ENCODE measurements at places on chromosomes 6 and 20.

DNA sequence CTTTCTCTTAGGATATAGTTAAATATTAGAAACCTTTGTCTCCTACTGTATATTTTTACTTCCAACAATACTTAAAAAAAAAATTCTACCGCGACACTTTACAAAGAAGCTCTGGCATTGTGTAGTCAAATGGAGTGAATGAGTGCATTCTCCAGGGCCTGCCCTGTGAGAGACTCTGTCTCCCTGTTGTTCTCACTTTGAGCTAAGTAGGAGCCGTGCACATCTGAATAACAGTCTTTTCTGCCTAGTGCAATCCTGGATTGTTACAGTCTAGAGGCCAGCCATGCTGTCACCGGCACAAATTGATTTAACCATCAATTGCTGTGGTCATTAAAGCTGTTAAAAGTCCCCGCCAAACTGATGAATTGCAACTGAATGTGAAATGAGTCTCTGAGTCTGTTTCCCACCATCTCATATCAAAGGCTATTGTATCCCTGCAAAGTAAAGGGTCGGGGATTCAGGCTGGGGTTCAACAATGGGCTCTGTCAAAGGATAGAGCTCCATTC, 156.0 kb downstream of the RFPL4B start:
- no peak for DNase-seq

DNA sequence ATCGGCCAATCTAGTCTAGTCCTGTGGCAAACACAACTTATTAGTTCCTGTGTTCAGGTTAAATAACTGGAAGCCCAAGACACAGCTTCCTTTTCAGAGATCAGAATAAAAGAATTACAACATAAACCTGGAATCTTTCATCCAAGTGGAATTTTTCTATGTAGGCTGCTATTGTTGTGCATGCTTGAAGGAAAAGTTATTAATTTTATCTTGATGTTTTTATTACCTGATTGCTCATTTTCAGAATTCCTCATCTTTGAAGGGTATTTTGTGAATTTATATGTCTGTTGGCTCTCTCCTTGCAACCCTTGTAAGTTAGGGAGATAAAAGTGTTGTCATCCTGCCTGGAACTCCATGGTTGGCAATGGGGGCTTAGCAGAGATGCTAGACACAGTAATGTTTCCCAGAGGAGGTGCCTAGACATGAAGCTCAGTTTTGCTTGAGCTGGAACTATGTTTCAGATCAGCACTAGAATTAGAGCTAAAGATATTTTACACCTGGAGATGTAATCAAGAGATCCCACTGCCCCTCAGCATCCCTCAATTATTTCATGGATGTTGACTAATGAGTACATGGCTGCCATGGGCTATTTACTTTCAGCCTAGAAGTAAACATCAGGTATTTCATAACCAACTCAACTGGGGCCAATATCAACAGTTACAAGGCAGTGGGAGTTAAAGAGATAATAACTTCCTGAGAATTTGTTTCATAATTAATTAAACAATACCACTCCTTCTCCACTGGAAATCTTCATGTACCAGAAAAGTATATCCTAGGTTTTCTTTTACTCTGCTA, 367.0 kb upstream of the MARCKS start:
- no peak for DNase-seq

DNA sequence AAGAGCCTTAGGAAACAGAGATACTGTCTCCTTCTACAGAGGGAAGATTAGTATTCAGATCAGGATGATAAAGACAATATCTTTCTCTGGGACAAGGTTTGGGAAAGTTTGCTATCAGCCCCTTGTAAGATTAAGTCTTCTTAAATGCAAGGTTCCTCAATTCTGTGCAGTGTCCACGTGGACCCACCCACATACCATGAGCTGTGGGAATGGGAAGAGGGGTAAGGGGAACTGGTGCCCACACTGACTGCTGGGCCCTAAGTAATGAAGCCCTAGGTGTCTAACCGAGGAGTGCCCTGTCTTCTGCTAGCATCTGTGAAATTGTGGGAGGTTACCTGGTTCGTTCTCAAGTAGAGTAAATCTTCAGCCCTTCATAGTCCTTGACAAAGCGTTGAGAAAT, 5.8 kb upstream of the SSTR4 start:
- no peak for DNase-seq

GRCh38 chr6:4997862-4998261, 6.0 kb downstream of the RPP40 start:
- DNase-seq: no peak

GRCh38 chr20:22794200-22794599, 209.8 kb upstream of the FOXA2 start:
- no peak for DNase-seq

GRCh38 chr6:143844006-143844405, 868 bp downstream of the LTV1 start:
- no peak for DNase-seq

DNA sequence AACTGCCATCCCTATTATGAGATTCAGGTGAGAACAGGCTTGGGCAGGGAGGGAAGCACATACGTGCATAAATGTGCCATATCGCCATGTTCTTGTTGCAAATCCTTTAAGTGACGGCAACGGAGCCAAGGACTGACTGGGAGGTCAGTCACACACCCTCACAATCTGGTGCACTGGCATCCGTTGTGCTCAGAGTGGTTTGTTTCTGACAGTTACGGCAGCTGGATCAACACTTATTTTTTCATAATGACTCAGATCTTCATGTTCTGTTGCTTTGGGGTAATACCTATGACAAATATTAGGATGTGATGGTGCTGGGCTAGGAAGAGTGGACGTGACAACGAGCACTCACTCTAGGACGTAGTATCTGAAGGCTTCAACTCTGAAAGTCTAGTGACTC, 56.2 kb upstream of the PREP start:
- no peak for DNase-seq

GRCh38 chr6:45477790-45478189, 100.1 kb upstream of the SUPT3H start:
- DNase-seq: no peak

DNA sequence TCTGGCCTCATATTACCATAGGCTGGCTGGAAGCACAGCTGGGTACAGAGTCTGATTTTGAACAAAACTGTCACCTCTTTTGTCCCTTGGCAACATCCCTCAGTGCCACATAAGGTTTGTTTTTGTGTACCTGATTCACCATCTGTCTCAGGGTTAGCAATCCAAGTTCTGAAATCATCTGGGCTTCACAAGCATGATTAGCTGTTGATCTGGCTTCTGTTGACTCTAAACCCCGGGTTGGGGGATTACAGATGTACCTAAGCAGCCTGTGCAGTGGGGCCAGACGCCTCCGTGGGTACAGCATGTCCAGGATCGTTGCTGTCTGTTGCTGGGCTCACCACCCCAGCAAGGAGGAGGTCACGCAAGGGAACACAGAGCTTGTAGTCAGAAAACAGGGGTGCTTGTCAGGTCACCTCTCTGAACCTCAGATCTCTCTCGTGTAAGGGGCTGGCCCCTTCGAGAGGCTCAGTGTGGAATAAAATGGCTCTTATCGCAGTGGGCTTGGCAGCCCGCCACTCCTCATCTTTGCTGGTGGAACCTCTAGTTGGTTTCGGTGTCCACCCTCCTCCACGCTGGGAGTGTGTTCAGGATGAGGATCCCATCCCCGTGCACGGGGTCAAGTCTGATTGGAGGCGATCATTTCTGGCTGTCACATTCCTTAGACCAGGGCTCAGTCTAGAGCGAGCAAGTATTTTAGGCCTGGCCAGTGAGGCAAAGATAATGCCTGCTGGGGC, 39.2 kb upstream of the ZNF831 start:
- no peak for DNase-seq

DNA sequence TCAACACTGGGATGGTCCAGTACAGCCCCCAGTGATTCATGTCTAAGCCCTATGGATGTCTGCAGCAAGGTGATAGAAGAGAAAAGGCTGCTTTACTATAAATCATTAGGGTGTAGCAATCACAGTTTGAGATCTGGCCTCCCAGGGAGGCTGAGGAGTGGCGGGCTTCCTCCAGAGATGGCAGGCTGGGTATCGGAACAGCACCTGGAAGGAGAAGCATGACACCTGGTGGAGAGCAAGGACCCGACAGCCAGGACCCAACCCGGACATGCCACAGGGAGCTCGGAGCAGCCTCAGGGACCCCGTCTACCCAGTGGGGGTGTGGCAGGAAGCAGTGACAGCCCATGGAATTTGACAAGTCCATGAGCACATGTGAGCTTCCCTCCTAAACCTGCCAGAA, 114.8 kb upstream of the CD93 start:
- no peak for DNase-seq

DNA sequence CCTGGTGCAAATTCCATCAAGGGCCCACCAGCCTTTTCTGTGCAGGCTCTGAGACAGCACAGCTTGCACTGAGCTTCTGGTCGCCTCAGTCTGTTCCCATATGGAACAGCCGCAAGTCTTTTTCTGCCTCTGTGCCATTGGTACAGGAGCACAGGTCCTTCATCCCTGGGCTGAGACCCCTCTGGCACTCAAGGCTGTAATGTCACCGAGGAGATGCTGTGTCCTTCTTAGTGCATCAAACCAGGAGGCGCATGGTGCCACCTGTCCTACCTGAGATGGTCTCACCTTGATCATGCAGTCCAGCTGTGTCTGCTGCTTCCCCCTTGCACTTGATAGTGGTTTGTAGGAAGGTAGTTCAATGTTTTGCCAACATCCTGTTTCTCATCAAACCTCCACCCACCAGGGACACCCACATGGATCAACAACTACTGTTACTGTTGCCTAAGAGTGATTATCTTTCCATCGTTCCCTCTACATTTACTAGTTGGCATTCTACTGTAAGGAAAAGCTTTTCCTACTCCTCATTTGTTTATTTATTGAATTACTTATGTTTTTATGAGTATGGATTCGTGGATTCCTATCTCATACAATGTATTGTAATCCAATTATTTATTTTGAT, 29.0 kb downstream of the FAM50B start:
- DNase-seq: no peak

- DNase-seq: no peak
These were observed 6.3 kb upstream of the PPP1R16B start for GRCh38 chr20:38799203-38799602.

- DNase-seq: no peak
These were observed 75.4 kb upstream of the FRMD1 start for GRCh38 chr6:168154263-168154917.

DNA sequence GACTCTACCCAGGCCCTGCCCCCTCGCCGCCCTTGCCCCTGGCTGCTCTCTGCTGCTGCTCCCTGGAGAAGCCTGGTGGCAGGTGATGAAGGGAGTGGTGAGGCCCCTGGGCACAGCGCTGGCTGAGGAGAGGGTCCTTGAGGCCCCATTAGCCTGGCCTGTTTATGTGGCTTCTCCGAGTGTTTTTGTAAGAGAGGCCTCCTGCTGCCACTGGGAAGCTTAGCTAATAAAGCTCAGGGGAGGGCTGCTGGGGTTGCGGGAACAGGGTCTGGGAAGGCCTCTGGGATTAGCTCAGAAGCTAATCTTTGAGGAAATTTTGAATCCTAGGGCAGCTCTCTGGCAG, 15.5 kb downstream of the EBF4 start:
- DNase-seq: no peak

DNA sequence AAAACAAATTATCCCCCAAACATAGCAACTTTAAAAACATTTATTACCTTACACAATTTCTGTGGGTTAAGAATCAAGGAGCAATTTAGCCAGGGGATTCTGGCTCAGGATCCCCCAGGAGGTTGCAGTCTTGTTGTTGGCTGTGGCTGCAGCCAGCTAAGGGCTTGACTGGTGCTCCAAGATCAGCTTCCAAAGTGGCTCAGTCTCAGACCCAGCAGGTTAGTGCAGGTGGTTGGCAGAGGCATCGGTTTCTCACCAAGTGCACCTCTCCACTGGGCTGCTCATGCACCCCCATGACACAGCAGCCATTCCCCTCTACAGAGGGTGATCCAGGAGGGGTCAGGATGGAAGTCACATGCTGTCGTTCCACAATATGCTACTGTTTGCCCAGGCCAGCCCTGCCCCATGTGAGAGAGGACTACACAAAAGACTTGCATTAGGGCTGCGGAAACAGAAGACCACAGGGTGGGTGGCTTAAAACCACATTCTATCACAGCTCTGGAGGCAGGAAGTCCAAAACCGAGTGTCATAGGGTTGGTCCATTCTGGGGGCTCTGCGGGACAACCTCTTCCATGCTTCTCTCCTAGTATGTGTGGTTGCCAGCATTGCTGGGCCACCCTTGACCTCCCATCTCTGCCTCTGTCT, 125.8 kb downstream of the C6orf118 start:
- DNase-seq: no peak

- DNase-seq: no peak
These were observed 10.7 kb upstream of the PLEKHG1 start for GRCh38 chr6:150588888-150589499.

DNA sequence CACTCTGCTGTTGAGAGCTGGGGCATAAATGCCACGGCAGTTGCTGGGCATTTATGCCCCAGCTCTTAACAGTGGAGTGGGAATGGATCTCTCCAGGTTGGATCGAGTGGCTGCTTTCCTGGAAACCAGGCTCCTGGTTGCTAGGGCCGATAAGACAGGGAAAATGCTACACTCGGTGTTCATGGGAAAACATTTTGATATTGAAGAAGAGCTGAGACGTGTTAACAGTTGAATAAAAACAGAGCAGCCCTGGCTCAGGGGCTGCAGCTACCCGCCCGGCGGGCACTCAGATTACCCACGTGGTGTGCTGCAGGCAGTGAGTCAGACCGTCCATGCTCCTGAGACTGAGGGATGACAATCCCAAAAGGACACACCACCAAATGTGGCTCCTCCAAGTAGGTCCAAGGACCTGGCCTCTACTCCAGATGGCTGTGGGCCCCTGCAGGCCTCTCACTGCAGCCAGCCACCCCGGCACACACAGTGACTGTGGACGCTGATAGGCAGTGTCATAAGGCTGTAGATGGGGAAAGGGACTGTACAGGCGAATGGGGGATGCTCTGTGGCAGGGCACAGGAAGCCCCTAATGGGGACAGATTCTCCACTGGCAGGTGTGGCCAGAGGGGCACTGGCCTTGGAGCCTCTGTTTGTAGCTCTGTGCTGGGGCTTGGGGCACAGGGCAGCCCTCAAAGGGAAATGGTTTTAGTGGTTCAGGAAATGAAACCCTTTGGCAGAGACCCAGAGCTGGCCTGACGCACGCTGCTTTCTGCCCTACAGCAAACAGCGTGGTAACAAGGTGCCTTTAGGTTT, 237.8 kb downstream of the LY86 start:
- DNase-seq: no peak

GRCh38 chr20:7994809-7995208, 24.8 kb downstream of the TMX4 start:
- DNase-seq: no peak

DNA sequence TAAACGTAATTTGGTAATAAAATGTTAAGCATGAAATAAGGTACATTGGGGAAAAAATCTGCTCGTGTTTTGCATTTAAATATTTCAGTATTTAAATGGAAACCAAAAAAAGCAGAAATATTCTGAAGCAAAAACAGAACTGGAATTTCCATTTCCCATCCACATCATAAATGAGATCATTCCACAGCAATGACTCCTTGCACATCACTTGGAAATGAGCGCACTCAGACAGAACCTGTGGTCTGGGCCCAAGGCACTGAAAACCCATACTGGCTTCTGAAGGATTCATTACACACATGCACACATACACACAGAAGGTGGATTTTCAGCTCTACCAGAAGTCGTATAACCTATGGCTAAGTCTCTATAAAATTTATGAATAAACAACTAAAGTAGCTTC, 174.8 kb downstream of the IBTK start:
- DNase-seq: no peak
